ENCODE measurements at places on chromosomes 3 and 15.

GRCh38 chr3:102443021-102443420 lies 8.2 kb downstream of the ZPLD1 start:
- no peak for DNase-seq

DNA sequence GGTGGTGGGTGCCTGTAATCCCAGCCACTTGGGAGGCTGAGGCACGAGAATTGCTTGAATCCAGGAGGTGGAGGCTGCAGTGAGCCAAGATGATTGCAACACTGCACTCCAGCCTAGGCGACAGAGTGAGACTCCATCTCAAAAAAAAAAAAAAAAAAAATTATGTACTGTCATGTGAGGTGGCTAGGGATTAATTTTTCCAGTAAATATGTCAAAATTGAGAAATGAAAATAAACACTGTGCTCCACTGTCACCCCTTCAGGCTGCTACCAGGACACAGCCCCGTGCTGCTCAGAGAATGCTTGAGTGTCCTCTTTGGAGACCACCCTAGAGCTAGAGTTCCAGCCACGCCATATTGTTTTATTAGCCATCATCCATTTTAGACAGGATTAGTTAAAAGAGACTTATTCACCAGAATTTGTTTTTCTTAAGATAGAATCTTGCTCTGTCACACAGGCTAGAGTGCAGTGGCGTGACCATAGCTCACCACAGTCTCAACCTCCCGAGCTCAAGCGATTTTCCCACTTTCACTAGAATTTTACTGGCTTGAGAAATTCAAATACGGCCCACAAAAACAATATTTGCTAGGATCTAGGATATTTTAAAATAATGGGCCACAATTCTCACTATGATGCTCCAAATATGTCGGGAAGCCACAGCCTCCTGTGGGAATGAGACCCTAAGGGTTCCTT lies 642 bp downstream of the CD80 start:
- DNase-seq, result no peak

GRCh38 chr15:77553257-77553656 lies 79.5 kb downstream of the LINGO1 start:
- no peak for DNase-seq

DNA sequence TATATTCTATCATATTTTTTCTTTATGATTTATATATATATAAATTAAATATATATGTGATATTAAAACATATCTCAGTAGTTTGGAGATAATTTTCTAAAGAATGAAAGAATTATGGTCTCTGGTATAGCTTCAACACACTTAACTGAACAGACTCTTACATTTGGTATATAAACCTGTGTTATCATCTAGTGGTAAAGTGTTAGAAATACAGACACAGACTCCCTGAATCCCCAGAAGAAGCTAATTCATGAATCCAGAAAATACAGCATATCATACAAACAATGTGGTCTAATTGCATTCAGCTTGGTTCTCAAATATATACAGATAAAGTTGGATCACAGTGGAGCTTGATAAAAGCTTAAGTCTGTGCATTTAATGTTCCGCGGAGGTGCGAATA lies 1100.4 kb downstream of the ROBO2 start:
- no peak for DNase-seq

DNA sequence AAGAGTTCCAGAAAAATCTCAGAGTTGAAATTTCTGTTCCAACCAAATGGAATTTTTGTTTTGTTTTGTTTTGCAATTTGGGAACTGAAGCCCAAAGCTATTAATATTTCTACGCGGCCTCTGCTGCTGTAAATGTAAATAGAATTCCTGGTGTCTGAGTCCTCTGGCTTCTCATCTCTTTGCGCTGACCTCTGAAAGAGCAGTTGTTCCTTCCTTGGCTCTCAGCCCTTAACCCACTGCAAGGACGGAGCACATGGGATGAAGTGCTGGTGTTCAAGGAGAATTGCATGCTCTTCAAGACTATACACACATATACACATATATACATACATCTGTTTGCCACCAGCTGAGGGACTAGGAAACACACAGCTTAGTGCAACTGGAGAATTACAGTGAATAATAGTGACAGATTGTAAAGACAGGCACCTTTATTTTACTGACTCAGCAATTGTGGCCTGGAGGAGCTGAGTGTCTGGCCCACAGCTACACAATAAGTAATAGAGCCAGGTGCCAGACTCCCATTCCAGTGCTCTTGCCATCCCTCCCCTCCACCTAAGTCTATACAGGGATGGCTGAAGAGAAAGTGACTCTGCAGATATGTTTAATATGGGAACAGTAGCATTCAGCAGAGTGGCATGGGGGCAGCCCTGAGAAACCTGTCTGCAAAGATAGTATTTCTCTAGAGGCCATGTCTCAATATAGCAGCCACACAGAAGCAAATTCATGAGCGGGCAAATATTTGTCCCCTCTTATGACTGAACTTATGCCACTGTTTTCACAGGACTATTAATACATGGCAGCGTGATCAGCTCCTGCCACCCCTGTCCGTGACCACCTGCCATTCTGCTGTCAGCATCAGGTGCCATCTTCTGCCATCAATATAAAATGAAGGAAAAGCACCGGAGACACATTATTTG lies 42.3 kb downstream of the NEK10 start:
- no peak for DNase-seq

GRCh38 chr15:80706161-80706560 lies 11.1 kb downstream of the ABHD17C start:
- DNase-seq, result no peak

- DNase-seq, result no peak
These were observed 11.1 kb upstream of the TPRG1 start for GRCh38 chr3:189160519-189161309.

- no peak for DNase-seq
These were observed 11.5 kb upstream of the LMCD1 start for GRCh38 chr3:8490079-8490552.

DNA sequence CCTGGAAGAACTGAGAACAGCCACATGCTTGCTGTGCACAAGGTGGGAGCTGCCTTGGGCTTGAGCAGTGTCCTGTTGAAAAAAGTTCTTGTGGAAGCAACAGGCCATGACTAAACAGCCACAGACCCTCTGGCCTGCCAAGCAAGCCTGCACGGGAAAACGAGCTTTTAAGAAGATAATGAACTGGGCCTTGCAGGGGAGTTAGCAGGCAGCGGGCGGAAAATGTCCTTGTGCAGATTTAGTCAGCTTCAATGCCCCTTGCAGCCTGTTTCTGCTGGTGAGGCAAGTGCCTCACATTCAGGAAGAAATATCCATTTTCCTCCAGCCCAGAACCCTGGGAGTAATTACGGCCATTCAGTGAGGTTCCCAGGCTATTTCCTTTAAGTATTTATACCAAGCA lies 126.2 kb upstream of the KLHL25 start:
- no peak for DNase-seq

DNA sequence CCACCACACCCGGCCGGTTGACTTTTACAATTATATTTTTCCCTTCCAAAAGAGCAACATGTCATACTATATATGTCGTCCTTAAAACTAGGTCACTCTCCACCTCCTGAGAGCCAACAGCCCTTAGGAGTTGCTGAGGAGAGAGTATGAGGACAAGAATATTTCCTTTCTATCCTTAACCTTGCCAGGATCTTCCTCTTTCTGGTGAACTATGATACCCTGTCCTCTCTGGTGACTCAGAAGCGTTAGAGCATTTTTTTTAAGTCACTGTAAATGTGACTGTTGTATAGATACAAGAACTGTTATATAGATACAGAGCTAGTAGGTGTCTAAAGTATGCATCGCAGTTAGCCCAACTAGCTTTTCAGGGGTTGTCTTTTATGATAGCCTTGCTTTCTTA lies 33.7 kb upstream of the MTHFS start:
- DNase-seq, result no peak

DNA sequence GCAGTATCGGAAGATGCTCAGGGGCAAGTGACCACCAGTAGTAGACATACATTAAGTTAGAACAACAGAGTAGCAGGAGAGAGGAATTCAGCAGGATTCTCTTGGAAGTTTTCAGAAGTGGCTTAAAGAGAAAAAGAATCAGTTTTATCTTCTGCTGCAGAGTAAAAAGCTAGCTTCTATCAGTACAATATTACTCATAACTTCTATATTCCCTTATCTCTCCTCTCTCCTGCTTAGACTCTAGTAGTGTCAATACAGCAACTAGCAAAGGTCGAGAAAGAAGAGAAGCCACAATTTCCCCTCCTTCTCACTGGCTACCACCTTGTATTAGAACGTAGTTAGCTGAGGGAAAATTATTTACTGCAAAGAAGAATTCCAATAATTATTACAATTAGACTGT lies 539.7 kb downstream of the DIPK2A start:
- no peak for DNase-seq

DNA sequence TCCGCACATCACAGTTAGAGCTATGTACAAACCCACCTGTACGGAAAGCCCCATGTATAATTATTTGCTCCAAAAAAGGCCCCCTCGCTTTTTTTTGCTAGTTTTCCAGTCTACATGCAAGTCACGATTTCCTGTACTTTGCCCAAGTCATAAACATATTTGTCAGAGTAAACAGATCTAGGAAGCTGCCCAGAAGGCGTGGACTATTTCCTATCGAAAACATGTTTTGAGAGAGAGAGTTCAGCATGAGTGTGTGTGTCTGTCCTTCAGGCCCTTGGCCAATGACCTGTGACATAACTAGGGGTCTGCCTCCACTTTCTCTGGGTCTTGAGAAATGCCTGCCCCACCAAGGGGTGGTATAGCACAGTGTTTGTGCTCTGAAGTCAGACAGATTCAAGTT lies 72.7 kb upstream of the HACD2 start:
- DNase-seq, result no peak

DNA sequence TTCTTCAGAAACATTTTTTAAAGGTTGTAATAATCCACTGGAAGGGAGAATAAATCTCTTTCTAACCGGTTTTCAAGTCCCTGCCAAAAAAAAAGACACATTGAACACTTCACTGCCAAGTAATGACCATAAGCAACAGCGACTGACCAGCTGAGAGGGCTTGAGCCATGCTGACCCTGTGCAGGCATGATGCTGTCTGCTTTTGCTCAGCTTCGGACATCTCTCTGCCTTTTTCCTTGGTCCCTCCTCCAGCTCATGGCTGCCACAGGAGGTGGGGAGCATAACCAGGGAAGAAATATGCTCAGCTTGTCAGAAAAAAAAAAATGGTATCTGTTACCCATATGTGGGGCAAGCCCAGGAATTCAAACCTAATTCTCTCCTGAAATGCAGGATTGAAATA lies 1.5 kb downstream of the IGSF10 start:
- no peak for DNase-seq

- no peak for DNase-seq
These were observed 36.9 kb upstream of the FRMD4B start for GRCh38 chr3:69422751-69423150.

DNA sequence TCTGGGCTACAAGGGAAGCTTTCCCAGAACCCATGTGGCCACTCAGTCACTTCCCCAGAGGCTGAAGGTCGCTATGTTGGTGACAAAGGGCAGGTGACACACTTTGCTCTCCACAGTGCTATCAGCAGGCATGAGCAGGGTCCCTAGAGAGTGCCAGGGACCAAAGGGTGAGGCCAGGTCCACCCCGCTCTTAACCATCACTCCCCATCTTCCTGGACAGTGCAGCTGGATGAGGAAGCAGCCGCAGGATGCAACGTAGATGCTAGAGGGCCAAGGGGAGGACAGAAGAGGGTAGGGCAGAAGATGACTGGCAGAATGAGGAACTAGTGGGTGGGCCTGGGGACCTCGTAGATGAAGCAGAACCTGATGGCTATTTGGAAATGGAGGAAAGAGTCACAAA lies 13.6 kb upstream of the LTF start:
- no peak for DNase-seq

DNA sequence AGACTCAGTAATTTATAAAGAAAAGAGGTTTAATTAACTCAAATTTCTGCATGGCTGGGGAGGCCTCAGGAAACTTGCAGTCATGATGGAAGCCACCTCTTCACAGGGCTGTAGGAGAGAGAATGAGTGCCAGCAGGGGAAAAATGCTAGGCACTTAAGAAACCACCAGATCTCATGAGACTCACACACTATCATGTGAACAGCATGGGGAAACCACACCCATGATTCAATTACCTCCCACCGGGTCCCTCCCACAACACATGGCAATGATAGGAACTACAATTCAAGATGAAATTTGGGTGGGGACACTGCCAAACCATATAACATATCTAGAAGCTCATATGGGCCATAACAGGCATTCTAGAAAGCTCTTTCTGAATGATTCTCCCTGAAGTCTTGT lies 190.3 kb downstream of the WNT5A start:
- DNase-seq, result no peak

Data from activated T-cell treated with anti-CD3 and anti-CD28 coated beads, Interleukin-2, amount 50 U/mL, for 1 hour (primary cell).